ENCODE measurements at places on chromosomes 2 and 18. TPM values are rescaled to one million over a fixed set of nuclear protein-coding genes. Genes with fewer than 3 reads are reported as not detected.
A peak's percentile ranks its signal among the peaks of the same experiment; 100 is the strongest.

DNA sequence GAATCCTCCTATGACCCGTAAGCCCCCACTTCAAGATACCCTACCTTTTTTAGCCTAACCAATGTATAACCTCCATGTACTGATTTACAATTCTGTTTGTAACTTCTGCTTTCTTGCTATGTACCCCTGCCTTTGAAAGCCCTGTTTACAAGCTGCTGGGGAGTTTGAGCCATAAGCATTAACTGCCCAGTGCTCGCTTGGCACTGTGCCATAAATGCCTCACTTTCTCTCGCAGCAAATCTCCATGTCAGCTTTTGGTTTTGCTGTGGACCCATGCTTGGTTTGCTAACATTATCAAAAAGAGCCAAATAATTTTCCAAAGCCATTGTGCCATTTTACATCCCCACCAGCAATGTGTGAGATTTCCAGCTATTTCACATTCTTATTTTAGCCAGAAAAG lies 51.8 kb downstream of the TEX51 start:
- no peak overlapping the region for H3K27ac ChIP-seq
- H3K4me1 ChIP-seq, result peaks cover 4% of the 10 kb centered on the region
- DNase-seq, result no peak
- no peaks in the 10 kb centered on the region for H3K36me3 ChIP-seq

DNA sequence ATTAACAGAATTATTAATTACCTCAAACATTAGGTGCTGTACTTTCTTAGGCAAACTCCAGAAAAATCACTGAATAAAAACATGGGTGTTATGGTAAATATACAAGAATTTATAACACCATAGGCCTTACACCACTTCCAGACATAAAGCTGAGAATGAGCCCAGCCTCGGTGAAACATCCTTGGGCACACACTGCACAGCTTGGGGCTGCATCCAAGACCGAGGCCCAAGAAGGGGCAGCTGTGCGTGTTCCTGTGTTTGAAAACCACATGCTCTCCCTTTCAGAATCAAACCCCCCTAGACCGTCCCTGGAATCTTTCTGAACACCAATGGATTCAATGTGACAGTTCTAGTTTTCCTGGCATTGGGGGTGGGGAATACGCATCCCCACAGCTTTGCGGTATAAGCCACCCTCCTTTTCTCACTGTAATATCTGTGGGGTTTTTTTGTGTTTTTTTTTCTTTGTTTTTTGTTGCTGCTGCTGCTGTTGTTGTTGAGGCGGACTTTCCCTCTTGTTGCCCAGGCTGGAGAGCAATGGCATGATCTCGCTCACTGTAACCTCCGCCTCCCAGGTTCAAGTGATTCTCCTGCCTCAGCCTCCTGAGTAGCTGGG lies 12.9 kb downstream of the ERFE start:
- peak overlapping the region; percentile 99 for H3K27ac ChIP-seq
- H3K36me3 ChIP-seq, result peaks cover 26% of the 10 kb centered on the region
- H3K27me3 ChIP-seq, result no peaks in the 10 kb centered on the region
- no peak overlapping the region for H3K4me3 ChIP-seq
- peak; percentile 11 for DNase-seq

- H3K4me3 ChIP-seq, result no peak overlapping the region
- no peak overlapping the region for H3K27ac ChIP-seq
- no peaks in the 10 kb centered on the region for H3K27me3 ChIP-seq
- peaks cover 30% of the 10 kb centered on the region for H3K4me1 ChIP-seq
Measured at GRCh38 chr2:223230352-223230751, 178.4 kb downstream of the KCNE4 start.

GRCh38 chr2:27875089-27875881 lies 14.9 kb downstream of the RBKS start:
- H3K27me3 ChIP-seq, result no peaks in the 10 kb centered on the region
- no peak overlapping the region for H3K27ac ChIP-seq
- no peak overlapping the region for H3K4me3 ChIP-seq
- no peak for DNase-seq
- H3K36me3 ChIP-seq, result peaks cover 7% of the 10 kb centered on the region
- no peaks in the 10 kb centered on the region for H3K4me1 ChIP-seq

GRCh38 chr2:134782792-134783191 lies 55.6 kb upstream of the ACMSD start:
- no peak for DNase-seq
- no peak overlapping the region for H3K27ac ChIP-seq
- H3K4me3 ChIP-seq, result no peak overlapping the region
- no peaks in the 10 kb centered on the region for H3K36me3 ChIP-seq

DNA sequence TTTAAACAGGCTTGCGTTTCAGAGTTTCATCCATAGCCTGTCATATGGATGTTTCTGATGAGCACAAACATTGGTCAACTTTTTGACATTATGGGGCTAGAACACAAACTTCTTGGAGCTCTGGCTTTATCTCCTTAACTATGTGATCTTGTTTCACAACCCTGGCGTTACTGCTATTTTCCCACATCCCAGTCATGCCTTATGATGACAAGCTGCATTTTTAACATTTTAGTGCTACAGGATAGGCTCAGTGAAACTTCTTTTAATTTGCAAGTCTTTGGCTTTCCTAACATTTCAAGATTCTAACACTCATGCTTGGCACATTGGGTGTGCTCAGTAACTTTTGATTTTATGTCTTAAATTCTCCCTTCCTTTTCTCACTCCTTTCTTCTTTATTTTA lies 21.0 kb upstream of the PDE1A start:
- H3K4me3 ChIP-seq, result no peak overlapping the region
- H3K36me3 ChIP-seq, result no peaks in the 10 kb centered on the region
- H3K4me1 ChIP-seq, result peaks cover 68% of the 10 kb centered on the region

DNA sequence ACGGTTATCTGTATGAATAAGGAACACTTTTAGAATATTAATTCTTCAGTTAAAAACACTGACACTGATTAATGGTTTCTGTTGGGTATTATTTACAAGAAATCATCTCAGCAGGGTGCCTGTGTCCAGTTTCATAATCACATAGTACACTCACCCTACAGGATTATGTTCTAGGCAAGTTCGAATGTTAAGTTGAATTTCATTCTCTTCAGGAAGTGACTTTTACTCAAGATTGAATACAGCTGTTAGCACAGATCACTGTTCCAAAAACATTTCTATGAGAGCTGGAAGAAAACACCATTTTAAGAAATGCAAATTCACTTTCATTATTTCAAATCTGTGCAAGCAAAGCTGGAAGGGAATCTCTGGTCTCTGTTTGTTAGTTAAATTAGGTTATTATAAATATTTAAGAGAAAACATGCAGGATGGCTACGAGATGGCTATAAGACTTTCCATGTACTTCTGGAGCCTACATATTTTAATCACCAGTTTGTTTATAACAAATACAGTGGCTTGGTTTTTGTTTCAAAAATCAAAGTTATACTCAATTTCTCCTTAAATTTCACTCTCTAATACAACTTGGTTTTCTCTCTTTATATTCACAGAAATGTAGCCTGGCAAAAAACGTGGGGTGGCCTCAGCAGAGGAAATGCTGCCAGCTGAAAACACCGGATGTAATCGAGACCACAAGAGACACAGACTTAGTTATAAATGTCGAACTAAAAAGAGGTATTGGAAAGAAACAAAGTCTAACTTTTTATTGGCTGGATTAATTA lies 65.8 kb downstream of the RBMS1 start:
- H3K4me3 ChIP-seq, result peak overlapping the region; percentile 33
- no peaks in the 10 kb centered on the region for H3K27me3 ChIP-seq
- DNase-seq, result no peak
- H3K27ac ChIP-seq, result peak overlapping the region; percentile 87
- H3K36me3 ChIP-seq, result peaks cover 7% of the 10 kb centered on the region

DNA sequence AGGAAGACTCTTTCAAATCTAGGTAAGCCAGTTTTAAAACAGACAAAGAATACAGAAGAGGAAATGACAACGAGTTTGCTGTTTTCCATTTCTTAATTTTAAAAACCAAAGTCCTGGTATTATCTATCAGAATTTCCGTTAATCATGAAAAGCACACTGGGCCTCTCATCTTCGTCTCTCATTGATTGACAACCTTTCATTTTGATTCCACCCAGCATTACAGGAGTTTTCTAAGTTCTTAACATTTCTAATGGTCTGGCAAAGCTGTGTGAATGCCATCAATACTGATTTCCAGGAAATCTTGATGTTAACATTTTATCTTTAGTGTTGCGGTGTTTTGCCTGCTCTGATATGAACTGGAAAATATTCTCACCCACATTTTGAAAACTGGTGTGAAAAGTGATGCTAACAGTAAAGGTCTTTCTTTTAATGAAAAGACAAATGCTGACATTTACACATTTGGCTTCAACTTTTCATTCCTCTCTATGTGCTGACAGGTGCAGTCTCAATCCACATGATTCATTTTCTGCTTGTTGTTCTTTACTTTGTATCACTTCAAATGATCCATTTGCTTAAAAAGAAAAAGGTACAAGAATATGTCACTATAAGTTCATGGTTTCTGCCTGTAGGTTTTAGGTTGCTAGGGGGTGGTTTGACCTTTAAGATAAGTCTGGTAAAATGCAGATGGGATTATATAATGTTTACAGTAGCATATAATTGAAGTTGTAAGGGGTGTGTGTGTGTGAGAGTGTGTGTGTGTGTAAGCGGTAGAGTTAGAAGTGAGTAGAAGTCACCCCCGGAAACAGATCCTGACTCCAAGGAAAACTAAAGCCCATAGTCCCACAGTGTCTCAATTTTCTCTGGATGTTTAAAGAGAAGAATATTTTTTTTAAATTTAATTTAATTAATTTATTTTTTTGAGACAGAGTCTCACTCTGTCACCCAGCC lies 29.5 kb downstream of the SCYGR8 start:
- H3K27me3 ChIP-seq, result peaks cover 1% of the 10 kb centered on the region
- no peak overlapping the region for H3K27ac ChIP-seq
- no peaks in the 10 kb centered on the region for H3K4me1 ChIP-seq
- H3K36me3 ChIP-seq, result no peaks in the 10 kb centered on the region
- no peak for DNase-seq

FKBP7 gene
- total RNA-seq, result 41.7 TPM

CCDC141 gene
- total RNA-seq, result not detected

PGAP1 gene
- 12.3 TPM for total RNA-seq
